Ecto neural progenitor cell (in vitro differentiated cells): ENCODE measurements at places on chromosomes 11 and 22.

GRCh38 chr11:131474947-131475346 is 104.5 kb downstream of the NTM start:
- DNase-seq, result no peak

- no peak for DNase-seq
Observed at GRCh38 chr22:46448333-46448732, 89.1 kb downstream of the CELSR1 start.

DNA sequence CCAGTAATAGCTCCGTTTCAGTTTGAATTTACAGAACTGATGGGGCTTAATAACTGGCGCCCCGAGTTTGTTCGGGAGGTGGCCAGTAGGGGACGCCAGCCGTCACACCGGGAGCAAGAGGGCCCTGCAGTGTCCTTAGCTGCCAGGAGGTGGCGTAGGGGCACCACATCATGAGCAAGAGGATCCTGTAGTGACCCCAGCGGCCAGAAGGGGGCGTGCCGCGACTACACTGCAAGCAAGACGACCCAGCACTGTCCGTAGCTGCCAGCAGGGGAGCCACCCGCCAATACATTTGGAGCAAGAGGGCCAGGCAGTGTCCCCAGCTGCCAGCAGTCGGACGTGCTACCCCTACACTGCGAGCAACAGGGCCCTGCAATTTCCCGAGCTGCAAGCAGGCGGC is 663.7 kb upstream of the B3GAT1 start:
- DNase-seq, result peak; percentile 70

GRCh38 chr11:22775248-22775647 is 54.4 kb downstream of the SVIP start:
- no peak for DNase-seq

- no peak for DNase-seq
Observed at GRCh38 chr11:108620958-108621772, 27.6 kb upstream of the EXPH5 start.

GRCh38 chr22:27667121-27667843 is 134.3 kb downstream of the MN1 start:
- no peak for DNase-seq

DNA sequence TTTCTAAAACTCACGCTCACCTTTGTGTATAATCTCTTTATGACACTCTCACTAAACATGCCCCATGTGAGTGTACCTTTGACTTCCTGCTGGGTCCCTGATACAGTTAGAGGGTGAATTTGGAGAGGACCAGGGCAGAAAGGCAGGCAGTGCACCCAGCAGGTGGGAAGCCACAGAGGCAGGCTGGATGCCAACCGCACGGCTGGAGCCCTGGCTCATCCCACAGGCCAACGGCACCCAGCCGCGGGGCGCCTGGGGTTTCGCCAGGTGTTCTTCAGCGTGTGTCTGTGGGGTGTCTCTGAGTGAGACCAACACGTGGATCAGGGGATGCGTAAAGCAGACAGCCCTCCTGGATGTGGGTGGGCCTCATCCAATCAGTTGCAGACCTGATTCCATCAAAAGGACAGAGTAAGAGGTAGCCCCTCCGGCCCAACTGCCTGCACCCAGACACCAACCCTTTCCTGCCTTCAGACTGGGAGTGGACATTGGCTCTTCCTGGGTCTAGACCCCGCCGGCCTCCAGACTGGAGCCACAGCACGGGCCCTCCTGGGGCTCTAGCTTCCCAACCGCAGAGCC is 51.6 kb downstream of the DHCR7 start:
- DNase-seq, result no peak

DNA sequence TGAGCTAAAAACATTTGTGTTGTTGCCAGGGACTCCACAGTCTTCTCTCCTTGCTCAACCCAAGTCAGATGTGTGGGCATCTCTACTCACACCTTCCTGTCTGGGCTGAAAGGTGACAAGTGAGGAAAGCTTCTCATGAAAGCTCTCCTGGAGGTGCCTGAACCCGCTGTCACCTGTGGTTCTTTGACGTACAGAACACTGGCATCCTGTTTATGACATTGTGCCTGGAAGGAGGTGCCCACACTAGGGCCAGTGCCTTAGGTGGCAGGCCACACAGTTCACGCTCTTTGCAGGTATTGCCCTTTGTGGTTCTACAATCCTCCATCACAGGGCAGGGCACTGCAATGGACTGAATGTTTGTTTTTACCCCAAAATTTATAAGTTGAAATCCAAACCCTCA is 108.5 kb downstream of the CD44 start:
- DNase-seq, result no peak
